ENCODE measurements at places on chromosomes 6 and 20.

DNA sequence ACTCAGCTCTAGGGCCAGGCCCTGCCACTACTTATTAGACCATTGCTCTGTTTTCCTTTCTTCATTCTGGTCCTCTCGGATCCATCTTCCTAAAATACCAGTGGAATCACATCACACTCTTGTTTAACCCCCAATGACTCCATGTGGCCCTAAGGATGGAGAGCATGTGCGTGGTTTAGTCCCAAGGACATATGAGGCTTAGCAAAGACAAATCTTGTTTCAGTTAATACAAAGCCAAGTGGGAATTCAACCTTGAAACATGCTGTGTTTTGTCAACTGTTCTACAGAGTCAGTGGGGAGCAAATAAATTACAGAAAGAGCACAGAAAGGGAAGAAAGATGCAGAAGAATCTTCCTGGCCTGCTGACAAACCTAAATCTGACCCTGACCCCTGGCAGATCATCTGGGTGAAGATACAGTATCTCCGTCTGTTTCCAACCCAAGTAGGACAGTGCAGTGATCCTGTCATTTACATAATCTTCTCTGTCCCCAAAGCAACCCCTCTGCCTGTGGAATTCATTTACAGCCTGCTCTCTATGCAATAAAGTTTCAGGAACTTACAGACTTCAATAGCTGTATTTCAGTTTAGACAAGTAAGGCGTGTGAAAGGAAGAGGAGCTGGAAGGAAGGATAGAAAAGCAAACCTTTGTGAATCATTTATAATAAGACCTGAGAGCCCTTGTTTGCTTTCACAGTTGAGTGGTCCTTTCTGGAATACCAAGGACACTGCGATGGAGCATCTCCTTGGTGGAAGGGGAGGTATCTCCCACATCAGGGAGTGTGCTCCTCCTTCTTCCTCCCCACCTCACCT is 144.0 kb downstream of the THBS2 start:
- no peak for DNase-seq

DNA sequence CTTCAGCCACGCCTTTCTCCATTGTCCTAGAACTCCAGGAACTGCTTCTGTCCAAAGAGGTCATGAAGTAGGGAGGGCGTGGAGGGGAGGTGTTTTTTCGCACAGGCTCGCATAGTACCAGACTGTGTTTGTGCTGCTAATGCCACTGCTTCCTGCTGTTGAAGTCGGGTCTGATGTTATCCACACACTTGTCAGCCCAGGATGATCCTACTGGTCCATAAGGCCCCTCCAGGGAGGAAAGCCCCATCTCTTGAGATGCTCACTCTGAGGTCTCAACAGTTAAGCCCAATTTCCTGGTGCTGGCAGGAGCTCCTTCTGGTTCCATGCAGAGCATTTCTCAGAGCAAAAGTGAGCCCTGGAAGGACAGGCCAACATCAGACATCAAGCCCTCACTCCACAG is 65.6 kb downstream of the C6orf118 start:
- DNase-seq, result no peak

DNA sequence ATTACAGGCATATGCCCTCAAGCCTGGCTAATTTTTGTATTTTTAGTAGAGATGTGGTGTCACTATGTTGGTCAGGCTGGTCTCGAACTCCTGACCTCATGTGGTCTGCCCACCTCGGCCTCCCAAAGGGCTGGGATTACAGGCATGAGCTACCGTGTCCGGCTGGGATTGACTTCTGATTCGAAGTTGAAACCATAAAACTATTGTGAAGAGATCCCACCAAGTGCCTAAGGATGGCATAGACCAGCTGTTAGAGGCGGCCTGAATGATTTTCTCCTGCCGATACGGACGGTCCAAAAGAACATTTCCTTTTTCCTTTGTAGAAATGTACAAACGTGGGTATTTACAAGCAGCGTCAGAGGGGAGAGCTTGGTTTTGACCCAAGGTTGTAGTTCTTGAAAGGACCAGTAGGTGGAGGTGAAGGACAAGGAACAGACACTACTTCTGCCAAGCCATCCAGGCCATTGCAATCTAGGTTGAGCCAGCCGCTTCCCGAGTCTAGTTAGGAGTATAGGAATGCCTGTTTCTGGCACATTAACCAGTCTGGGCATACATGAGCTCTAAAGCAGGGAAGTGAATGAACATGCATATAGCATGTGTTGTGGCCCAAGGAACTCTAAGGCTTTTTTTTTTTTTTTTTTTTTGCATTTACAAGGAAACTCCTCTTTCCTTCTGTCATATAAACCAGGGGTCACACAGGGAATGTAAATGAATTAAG is 29.0 kb downstream of the MOCS3 start:
- peak; percentile 58 for DNase-seq

DNA sequence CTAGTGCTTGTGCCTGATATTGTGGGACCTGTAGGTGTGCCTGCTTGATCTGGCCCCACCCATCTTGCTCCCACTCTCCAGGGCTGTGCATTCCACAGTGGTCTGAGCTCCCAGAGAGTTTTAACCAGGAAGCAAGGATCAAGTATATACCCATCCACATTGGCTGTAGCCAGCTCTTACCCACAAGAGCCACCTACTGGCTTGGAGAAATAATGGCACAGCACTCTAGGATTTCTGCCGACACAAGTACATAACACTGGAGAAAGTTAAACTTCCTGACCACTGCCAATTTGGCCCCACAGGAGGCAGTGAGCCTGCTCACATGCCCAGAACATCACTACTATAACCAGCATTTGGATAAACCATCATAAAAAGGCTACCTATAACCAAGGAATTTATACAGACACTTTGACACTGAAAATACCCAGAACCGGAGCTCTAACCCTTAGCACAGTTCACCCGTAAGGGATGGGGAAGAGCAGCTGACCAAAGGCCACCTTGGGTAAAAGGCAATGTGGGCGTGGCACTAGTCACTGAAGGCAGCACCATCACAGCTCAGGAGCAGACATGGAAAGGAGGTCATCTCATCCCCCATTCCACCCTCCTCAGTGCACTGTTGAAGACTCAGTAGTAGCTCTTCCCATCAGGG is 440.4 kb downstream of the BTBD3 start:
- DNase-seq, result no peak

GRCh38 chr6:147347882-147348575 is 143.8 kb downstream of the STXBP5 start:
- no peak for DNase-seq

GRCh38 chr20:48772183-48772976 is 55.4 kb downstream of the PREX1 start:
- DNase-seq, result no peak

- DNase-seq, result no peak
Observed at GRCh38 chr6:71083308-71083820, 126.5 kb upstream of the B3GAT2 start.

GRCh38 chr6:140071601-140072062 is 697.2 kb upstream of the CITED2 start:
- no peak for DNase-seq

- DNase-seq, result no peak
Observed at GRCh38 chr6:163148451-163149278, 265.9 kb upstream of the QKI start.

- no peak for DNase-seq
Observed at GRCh38 chr6:33508935-33509926, 54.9 kb downstream of the ZBTB9 start.

- no peak for DNase-seq
Observed at GRCh38 chr6:39330057-39330456, 7.6 kb upstream of the KCNK16 start.

GRCh38 chr6:80263585-80263984 is 157.1 kb downstream of the BCKDHB start:
- DNase-seq, result no peak

- no peak for DNase-seq
Observed at GRCh38 chr6:96522465-96523009, 931 bp downstream of the UFL1 start.

Data from GM12892 (cell line).